Inflammatory macrophage treated with lipopolysaccharide for 4 hours (primary cell): ENCODE measurements at places on chromosomes 12 and 14.

- peak; percentile 89 for DNase-seq
Measured at GRCh38 chr12:6643569-6644256, 3.5 kb downstream of the ACRBP start.

- peak; percentile 78 for DNase-seq
Measured at GRCh38 chr12:12717586-12718380, 615 bp downstream of the CDKN1B start.

- no peak for DNase-seq
Measured at GRCh38 chr14:63940387-63940786, 87.6 kb downstream of the SYNE2 start.

DNA sequence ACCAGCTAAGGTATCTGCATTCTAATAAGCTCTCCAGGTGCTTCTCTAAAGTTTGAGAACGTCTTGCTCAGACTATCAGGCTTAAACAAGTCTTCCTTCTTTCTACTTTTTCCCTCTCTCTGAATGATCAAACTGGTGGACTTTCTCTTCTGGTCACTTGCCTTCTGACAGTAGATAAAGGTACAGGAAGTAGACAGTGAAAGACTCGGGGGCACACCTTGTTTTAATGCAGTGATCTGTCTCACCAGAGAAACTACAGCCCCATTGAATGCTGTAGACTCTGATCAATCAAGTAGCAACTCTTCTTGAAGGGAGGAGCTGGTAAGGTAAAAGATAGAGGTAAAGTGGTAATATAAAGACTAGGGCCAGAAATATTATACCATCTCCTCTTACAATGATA is 48.1 kb upstream of the ATXN7L3B start:
- no peak for DNase-seq

- DNase-seq, result no peak
Measured at GRCh38 chr14:80926397-80927082, 15.0 kb downstream of the CEP128 start.
